Aortic smooth muscle cell (primary cell): ENCODE measurements at places on chromosomes 1 and 21. TPM values are rescaled to one million over a fixed set of nuclear protein-coding genes. Genes with fewer than 3 reads are reported as not detected.

KRTAP11-1 gene
- not detected in 2 replicates for total RNA-seq

OR2L2 gene
- under 0.01 TPM in 2 replicates for total RNA-seq

KCNH1 gene
- not detected in 2 replicates for total RNA-seq

CTTNBP2NL gene
- 14.4 and 20.7 TPM in 2 replicates for total RNA-seq

CD1D gene
- under 0.01 TPM in 1 of 2 replicates, not detected in the other for total RNA-seq

PTPN7 gene
- not detected in 2 replicates for total RNA-seq

AHCYL1 gene
- total RNA-seq, result 38.9 and 46.9 TPM in 2 replicates

LINGO4 gene
- not detected in 2 replicates for total RNA-seq

CLIC6 gene
- 0.12 and 0.13 TPM in 2 replicates for total RNA-seq

EIF4G3 gene
- total RNA-seq, result 31.6 and 42.0 TPM in 2 replicates

CDKN2C gene
- 51.5 and 65.1 TPM in 2 replicates for total RNA-seq

HAO2 gene
- total RNA-seq, result not detected in 2 replicates

ACOT11 gene
- 4.2 and 5.4 TPM in 2 replicates for total RNA-seq

TSHB gene
- total RNA-seq, result not detected in 2 replicates

AMY1A gene
- total RNA-seq, result not detected in 2 replicates

SAMD13 gene
- 0.92 and 1.1 TPM in 2 replicates for total RNA-seq

HSD3B1 gene
- not detected in 2 replicates for total RNA-seq

NBPF6 gene
- 0.06 TPM in 1 of 2 replicates, not detected in the other for total RNA-seq
